DMS 273 treated with DMSO at 0.1 percent for 48 hours (cell line): ENCODE measurements at places on chromosomes 16 and 17.

DNA sequence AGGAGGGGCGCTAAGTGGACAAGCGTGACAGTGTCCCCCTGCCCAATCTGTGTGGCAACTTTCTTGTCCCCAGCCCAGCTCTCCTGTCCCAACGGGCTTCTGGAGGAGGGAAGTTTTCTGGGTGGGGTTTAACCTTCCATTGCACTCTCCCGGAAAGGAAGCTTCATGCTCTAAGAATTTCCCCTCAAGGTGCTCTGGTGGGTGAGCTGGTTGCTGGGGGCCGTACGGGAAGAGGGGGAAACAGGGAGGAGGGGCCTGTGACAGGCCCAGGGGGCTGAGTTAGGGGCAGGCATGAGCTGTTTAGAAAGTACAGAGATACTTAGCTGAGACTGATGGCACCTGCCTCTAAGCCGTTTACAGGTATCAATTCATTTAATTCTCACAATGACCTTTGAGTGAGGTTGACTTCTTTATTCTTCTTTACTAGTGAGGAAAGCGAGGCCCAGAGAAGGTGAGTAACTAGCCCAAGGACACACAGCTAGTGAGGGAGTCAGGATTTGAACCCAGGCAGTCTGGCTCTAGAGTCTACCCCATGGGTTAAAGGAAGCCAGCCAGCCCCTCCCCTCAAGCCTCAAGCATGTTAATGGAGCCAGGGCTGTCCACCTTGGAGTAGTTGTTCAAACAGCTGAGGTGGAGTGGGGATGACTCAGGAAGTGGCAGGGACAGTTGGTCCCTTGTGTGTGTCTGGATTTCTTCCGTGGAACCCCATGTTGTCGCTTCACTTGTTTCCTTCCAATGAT is 18.9 kb downstream of the ADGRG1 start:
- DNase-seq = no peak

GRCh38 chr16:3879258-3879886 is 1.1 kb downstream of the CREBBP start:
- DNase-seq = no peak

- DNase-seq = no peak
Measured at GRCh38 chr17:69912805-69913204, 162.2 kb upstream of the KCNJ16 start.

DNA sequence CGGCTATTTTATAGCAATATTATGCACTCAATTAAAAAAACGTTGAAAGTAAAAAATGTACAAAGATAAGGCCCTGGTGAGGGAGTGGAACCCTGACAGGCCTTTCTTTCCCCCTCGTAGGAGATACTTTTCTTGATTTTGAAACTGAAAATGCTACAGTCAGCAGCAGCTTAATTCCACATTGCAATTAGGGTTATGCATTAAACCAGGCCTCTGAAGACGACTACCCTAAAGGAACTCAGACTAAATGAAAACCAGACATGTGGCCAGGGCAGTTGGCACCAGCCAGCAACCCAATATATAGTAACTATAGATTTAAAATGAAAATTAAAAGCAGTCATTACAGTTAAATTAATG is 463.2 kb upstream of the MAF start:
- DNase-seq = no peak

- no peak for DNase-seq
Measured at GRCh38 chr16:2005646-2006045, 4.0 kb downstream of the ZNF598 start.

DNA sequence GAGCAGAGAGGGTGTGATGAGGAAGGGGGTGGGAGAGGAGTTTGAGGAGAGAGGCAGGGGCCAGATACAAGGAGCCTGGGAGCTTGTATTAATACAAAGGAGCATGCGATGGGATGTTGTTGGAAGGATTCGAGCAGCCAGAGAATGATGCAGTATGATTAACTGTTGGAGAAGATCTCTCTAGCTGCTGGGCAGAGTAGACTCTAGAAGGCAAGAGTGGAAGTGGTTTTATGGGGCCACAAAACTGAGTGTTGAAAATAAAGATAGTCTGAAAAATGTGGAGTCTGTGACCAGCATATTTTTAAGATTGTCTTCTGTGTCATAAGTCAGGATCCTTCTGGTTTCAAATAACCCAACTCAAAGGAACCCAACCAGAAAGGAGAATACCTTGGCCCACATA is 98.3 kb downstream of the MSI2 start:
- no peak for DNase-seq

- no peak for DNase-seq
Measured at GRCh38 chr16:58963479-58963878, 229.4 kb upstream of the GOT2 start.

- DNase-seq = no peak
Measured at GRCh38 chr16:23207485-23207884, 24.9 kb downstream of the SCNN1G start.

DNA sequence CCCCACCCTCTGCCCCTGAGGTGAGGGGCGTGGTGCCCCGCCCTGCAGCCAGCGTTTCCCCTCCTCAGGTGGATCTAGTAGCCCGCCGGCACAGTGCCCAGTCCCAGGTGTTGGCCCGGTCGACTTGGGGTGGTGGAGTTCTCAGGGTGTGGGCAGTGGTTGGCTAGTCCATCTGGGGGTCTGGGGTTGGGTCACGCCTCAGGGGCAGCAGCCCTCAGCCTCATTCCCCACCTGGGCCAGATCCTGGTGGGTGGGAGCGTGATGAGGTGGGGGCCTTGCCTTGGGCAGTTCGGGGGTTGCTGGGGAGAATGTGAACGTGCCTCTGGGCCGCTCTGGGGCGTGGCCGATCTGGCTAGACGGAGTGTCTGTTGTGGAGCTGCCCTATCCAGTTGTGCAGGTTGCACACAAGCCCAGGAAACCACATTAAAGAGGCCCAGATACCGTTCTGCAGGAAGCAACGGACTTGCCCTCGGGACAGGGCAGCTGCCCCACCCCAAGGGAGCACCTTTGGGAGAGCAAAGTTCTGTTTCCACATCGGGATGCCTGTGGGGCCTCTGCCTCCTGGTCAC is 32.0 kb downstream of the GSE1 start:
- no peak for DNase-seq

GRCh38 chr17:6388416-6388815 is 46.5 kb downstream of the AIPL1 start:
- no peak for DNase-seq

GRCh38 chr16:3458278-3458851 is 14.9 kb downstream of the NAA60 start:
- DNase-seq = no peak

- DNase-seq = no peak
Measured at GRCh38 chr17:22469101-22469880, 777.0 kb downstream of the KCNJ18 start.

GRCh38 chr16:22736791-22737190 is 77.2 kb upstream of the HS3ST2 start:
- no peak for DNase-seq

- no peak for DNase-seq
Measured at GRCh38 chr17:49977463-49978389, 8.7 kb downstream of the DLX4 start.

GRCh38 chr16:12517310-12517694 is 286.4 kb downstream of the CPPED1 start:
- DNase-seq = no peak

GRCh38 chr16:49929626-49930025 is 73.7 kb upstream of the ZNF423 start:
- no peak for DNase-seq

DNA sequence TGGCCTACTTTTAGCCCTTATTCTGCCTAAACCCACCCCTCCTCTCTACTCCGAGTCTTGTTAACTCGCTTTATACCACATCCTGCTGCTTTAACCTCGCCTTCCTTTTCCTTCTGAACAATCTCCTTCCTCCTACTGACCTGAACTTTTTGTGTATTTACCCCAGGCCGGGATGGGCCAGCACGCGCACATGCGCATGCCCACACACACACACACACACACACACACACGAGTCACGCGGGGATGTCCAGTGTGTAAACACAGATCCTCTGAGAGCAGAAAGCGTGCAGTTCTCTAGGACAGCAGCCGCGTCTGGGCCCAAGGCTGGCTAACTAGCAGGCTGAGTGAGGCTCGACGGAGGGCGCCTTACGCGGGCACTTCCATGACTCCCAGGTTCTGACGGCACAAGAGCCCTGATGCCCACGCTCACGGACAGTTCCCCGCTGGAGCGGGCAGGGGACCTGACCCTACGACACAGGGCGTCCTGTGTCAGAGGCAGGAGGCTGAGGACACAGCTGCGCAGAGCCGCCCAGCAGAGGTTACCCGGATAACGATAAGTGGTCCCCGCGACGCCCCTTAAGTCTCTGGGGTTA is 610 bp downstream of the PIK3R5 start:
- DNase-seq = no peak

- DNase-seq = no peak
Measured at GRCh38 chr17:40068129-40068581, 5.4 kb downstream of the THRA start.

GRCh38 chr17:44587339-44587738 is 30.1 kb downstream of the FZD2 start:
- DNase-seq = no peak

GRCh38 chr17:55324296-55324978 is 59.7 kb downstream of the HLF start:
- no peak for DNase-seq

GRCh38 chr17:6430769-6431168 is 4.2 kb downstream of the AIPL1 start:
- no peak for DNase-seq

DNA sequence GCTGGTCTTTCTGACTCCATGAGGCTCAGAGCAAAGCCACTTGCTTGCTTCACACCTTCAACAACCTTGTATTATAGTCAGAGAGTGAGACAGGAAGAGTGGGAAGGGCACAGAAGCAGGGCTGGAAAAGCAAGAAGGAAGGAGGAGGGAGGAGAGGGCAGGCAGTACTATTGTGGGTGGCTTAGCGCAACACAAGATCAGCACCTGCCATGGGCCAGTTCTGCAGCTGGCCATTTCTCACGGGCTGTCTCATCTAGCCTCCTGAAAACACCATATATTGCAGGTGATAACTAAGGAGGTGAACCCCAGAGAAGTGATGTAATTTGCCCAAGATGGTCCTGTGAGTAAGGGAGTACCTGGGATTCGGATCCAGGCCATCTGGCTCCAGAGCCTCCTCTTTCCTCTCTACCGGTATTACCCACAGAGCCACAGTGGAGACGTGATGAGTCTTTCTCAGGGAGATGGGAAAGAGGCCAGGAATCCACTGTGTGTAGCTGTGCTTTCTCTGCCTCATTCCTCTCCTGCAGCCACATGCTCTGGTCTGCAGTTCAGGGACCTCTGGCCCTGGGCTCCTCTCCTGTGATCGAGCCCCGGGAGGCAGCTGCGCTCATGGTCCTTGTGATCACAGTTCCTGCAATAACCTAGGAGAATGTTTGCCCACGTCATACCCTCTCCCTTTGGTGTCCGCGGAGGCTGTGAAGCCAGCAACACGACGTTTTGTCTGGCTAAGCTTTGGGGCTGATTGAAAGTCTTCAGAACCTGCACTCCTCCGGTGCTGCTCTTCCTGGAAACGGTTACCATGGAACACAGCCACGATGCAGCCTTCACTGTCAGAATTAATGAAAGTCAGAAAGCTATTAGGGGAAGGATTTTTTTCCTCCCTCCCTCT is 178.1 kb upstream of the CCL2 start:
- DNase-seq = no peak

DNA sequence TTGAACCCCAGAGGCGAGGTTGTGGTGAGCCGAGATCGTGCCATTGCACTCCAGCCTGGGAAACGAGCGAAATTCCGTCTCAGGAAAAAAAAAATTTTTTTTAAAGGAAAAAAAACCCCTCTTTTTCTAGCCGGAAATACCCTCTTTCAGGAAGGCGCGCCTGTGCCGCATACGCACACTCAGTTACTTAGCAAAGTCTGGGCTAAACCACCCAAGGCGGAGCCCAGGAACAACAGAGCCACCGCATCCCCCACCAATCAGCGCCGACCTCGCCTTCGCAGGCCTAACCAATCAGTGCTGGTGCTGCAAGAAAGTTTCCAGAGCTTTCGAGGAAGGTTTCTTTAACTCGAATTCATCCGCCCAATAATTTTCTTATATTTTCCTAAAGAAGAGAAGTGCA is 510.4 kb downstream of the KCNJ18 start:
- DNase-seq = no peak

DNA sequence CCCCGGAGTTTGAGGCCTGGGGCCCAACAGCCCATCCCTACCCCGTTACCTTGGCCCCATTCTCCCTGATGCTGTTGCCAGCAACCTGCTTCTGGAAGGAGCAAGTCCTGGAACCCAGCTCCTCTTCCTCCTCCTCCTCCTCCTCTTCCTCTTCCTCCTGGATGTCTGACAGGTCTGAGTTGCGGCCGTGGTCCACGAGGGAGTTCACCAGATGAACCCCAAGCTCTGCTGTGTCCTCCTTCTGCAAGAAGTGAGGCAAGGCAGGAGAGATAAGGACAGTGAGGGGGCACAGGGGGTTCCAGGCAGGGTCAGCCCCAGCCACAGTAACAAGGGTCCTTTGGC is 18.7 kb downstream of the TSPOAP1 start:
- no peak for DNase-seq

DNA sequence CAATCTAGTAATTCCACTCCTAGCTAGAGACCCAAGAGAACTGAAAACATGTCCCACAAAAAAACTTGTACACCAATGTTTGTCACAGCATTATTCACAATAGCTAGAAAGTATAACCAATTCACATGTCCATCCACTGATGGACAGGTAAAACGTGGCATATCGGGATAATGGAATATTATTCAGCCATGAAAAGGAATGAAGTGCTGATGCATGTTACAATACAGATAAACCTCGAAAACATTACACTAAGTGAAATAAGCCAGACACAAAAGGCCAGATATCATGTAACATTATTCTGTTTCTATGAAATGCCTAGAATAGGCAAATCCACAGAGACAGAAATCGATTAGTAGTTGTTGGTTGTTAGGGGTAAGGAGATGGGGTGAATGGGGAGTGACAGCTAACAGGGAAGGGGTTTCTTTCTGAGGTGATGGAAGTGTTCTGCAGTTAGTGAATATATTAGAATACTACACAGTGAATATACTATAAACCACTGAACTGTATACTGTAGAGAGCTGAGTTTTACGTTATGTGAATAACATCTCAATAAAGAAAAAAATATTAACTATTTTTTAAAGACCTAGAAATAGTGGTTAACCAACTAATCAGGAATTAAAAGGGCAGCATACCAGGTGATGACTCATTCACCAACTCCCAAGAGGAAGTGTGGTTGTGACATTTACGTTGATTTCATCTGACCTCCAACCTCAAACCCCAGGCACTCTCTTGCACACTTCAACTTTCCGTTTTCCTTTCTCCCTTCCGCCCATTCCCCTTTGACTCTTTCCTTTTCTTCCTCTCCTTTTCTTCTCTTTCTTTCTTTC is 48.6 kb downstream of the GAS7 start:
- DNase-seq = no peak
